ENCODE measurements at places on chromosomes 3 and 15.

DNA sequence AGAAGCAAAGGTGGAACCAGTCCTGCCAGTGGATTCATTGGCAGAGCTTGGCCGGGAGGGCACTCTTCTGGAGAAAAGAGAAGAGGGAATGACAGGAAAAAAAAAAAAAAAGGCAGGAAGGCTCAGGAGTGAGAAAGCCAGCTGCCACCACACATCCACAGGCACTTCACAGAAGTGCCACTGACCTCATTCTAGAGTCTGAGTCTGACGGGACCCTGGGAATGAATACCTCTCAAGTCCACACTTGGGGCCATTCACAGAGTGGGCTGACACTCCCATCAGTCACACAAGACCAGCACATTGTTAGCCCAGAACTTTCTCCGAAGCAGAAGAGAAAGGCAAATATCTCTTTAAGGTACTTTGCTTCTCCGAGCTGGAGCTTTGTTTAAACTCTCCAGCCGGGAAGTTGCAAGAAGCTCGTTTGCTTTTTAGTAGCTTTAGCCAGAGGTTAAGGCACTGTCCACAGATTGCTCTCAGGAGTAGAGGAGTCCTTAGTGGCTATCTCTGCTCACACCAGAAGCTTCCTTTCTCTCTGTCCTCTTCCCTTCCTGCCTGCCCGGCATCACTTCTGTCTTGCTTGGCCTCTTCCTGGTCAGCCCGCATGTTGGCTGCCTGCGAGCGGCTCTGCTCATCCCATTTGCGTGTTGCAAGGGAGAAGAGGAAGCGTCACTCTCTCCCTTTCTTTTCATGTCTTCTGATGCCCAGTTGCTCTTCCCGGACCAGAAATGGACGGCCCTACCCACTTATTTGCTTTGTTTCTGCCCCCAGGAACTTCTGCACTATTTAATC, 53.8 kb downstream of the CMTM6 start:
- DNase-seq, result no peak

- DNase-seq, result peak; percentile 53
Measured at GRCh38 chr15:76994971-76995945, at the start of gene PSTPIP1. PSTPIP1 (plus strand) TSS chr15:76995126; CDS start chr15:76995574, 448 bp downstream.

GRCh38 chr3:45711931-45712330, 22.7 kb downstream of the SACM1L start:
- no peak for DNase-seq

GRCh38 chr15:84987949-84988624, 6.4 kb downstream of the PDE8A start:
- no peak for DNase-seq

GRCh38 chr3:195711813-195712534, 8.8 kb upstream of the MUC20 start:
- DNase-seq, result no peak

- no peak for DNase-seq
Measured at GRCh38 chr15:70856884-70857561, 3.1 kb upstream of the LARP6 start.

- DNase-seq, result no peak
Measured at GRCh38 chr3:106208967-106209366, 340.2 kb upstream of the CBLB start.

DNA sequence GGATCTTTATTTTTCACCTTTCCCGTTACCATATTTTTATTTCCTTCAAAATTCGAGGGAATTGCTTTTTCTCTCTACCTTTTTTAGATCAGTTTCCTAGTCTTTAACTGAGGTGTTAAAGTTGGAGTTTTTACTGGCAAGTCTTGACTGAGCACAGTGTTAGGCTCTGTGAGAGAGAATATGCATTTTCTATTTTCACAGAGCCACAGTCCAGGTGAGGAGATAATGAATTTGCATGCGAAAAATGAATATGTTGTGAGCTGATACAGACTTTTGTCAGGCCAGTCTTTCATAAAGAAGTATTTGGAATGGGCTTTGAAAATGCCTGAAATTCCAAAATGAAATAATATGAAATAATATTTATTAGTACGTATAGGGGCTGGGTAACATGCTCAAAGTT, 31.9 kb downstream of the MME start:
- no peak for DNase-seq

GRCh38 chr3:31077826-31078225, 183.4 kb upstream of the GADL1 start:
- no peak for DNase-seq

GRCh38 chr15:101201411-101202174, 50.3 kb downstream of the CHSY1 start:
- DNase-seq, result no peak

GRCh38 chr15:93202405-93202804, 113.4 kb upstream of the RGMA start:
- no peak for DNase-seq

DNA sequence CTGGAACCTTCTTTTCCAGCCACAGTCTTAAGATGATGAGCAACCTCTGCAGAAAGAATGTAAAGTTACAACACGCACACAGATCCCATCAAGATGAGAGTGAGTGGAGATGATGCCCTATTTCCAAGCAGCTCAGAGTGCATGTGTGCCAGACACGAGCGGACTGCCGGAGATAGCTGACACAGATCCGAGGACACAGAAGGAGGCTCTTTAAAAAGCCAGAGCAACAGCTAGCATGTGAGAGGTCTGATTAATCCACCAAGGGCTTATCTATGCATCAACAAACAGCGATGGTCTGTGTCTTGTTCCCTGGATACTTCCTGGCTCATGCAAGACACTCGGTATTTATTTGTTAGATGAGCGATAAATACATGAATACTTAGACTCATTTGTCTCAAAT, 128.6 kb upstream of the DLG1 start:
- DNase-seq, result no peak

All from activated CD4-positive, alpha-beta T cell treated with anti-CD3 and anti-CD28 coated beads for 4 hours (primary cell).